ENCODE measurements at places on chromosomes 11 and 22.

DNA sequence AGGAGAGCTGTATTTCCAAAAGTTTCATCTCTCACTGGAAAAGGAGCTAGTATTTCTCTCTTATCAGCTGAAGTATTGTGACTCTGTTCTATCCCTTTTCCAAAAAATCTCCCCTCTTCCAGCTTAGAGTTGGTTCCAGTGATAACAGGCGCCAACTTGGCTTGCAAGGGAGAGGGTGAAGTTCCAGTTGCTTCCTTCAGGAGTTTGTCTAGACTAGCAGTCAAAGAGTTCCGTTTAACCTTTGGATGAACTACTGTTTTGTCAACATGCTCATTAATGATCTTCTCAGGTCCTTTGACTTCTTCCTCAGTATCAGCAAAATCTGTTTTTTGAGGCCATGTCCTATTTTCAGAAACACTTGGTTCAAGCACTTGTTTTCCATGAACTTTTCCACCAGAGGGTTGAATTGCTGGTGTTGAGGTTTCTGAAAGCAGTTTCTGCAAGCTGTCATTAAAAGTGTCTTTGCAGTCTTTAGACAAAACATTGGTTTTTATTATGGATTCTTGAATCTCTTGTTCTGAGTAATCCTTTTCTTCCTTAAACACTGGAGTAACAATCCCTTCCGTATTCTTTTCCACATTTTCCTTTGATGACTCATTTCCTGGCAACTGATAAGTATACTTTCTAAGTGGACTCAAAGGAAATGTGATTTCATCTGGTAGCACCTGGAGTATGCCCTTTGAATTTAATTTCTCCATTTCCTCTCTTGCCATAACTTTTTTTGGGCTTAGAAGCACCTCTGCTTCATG is 39.7 kb upstream of the CCDC89 start:
- DNase-seq = no peak

DNA sequence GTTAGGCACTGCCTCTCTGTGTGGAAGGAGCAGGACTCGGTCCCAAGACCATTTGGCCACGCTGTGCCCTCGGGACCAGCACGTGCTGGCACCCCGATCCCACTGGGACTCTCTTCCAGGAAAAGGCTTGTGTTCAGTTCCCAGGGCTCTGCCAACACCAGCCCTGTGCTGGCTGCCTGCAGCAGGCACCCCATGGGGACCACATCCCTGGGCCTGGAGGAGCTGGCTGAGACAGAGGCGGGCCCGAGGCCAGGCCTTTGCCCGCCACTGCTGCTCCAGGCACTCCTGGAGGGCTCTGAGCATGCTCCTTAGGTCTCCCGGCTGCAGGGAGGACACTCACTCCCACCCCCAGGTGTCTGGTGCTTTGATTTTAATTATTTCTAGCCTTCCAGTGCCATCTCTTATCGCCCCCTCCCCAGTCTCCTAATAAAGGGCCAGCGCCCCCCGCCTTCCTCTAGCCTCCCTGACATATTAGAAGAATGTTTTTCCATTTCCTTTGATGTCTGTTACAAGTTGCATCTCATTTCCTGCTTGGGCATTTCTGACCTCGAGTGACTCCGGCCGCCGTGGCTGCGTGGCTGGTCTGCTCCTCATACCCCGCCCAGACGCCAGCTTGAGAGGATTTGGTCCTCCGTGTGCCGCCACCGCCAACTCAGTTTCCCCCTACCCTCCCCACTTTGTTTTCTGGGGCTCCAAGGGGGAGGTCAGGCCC is 14.4 kb downstream of the CDKN1C start:
- DNase-seq = no peak

- DNase-seq = no peak
Measured at GRCh38 chr22:27327497-27327896, 474.1 kb downstream of the MN1 start.

DNA sequence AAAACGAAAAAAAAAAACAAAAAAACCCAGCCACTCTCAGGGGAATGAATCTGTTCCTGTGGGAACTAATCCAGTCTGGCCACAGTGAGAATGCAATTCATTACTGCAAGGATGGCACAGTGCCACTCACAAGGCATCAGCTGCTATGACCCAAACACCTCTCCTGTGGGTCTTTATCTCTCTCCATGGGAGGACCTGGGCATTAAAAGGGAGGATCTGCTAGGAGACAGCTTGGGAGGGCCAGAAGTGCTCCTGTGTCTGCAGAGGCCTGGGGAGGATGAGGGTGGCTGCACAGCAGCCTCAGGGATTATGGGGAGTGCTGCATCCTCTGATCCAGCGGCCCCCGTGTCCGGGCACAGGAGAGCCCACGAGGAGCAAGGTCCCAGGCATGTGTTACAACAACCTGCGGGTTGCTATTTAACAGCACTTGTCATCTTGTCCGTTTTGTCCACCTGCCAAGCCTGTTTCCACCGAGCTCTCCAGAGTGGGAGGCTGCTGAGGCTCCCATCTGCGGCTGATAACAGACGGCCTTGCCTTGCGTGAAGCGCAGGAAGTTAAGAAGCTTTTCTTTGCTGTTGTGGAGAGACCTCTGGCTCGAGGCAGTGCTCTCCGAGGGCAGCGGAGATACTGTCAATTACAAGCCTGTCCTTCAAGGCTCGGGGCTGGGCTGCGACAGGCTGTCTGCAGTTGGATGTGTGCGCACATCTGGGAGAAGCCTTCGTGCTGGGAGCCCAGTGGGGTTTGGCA is 97.7 kb downstream of the NXPE2 start:
- peak; percentile 28 for DNase-seq

DNA sequence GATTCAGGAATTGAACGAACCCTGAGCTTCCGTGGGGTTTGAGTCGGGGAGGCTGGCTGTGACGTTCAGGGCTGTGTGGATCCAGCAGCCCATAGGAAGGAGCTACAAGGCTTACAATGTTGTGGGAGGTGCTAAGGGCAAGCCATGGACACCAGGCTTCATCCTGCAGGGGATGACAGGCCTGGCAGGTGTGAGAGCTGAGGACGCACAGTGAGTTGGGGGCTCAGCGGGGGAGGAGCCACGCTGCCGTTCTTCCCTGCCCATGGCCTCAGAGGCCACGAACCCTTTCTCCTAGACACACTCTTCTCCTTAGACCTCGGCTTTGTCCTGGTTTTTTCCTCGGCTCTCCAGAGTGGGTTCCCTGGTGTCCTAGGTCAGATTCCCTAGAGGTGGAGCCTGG is 113.3 kb upstream of the SLC22A12 start:
- no peak for DNase-seq

DNA sequence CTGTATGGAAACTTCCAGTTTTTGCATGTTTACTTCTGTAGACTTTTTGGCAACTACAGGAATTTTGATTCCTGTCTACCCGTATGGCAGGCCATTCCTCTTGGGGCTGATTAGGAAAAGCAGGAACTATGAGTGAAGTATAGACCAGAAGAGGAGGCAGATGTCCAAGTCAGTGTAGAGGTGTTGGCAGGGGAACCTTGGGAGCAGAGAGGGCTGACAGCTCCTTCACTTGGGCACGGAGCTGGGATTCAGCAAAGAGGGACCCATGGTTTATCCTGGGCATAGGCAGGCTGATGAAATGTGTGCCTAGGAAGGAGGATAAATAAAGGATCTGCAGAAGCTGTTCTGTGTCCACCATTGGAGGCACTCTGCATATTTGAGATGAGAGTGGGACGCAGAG is 33.1 kb downstream of the TREH start:
- no peak for DNase-seq

GRCh38 chr11:75894036-75894585 is 79.1 kb downstream of the UVRAG start:
- no peak for DNase-seq

GRCh38 chr11:83326326-83326725 is 40.2 kb upstream of the CCDC90B start:
- DNase-seq = no peak

GRCh38 chr11:114133548-114134329 is 74.2 kb downstream of the ZBTB16 start:
- no peak for DNase-seq

GRCh38 chr11:77126156-77126775 is 1.8 kb upstream of the MYO7A start:
- no peak for DNase-seq

DNA sequence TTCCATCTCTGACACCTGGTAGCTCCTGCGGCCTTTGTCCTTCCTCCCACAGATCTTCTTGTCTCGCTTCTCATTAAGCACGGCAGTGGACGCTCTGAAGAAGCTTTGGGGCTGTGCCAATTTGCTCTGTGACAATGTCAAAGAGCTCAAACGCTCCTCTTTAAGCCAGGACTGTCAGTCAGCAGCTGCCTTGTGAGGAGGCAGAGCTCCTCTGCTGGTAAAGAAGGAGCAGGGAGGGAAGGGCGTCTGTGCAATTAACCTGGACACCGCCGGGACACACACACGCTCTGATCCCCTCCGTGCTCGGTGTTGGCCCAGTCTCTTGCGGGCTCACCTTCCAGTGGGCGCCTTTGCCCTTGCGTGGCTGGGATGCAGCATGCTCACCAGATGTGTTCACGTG is 373.9 kb downstream of the BRD1 start:
- no peak for DNase-seq

DNA sequence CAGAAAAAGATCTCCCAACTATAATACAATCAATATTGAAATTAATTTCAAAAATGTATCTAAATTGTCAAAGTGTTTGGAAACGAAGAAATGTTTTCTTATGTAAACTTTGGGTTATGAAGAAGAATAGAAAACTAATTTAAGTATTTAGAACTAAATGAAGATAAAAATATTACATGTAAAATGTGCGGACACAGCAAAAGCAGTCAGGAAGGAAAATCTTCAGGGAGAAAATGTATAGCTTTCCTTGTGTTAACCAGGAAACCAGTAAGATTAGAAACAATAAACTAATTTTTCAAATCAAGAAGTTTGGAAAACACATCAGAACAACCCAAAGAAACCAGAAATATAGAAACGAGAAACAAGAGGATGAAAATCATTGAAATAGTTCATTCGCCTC is 466.5 kb downstream of the BRD1 start:
- DNase-seq = no peak

DNA sequence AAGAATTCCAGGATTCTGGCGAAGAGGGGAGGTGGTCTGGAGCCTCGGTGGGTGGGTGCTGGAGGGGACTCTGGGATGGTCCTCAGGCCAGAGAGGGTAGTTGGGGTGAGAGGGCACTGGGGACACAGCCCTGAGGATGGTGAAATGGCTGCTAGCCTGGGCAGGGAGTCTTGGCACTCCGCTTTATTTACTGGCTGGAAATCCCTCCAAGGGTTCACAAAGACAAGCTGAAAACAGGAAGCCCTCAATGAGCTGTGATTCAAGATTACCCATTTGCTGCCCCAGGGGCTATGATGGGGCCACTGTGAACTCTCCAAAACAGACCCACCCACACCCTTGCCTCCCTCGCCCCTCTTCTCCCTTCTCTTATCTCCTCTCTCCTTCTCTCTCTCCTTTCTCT is 71.9 kb downstream of the FBXO7 start:
- DNase-seq = no peak

GRCh38 chr22:39457198-39457555 is 365 bp downstream of the MGAT3 start:
- no peak for DNase-seq

DNA sequence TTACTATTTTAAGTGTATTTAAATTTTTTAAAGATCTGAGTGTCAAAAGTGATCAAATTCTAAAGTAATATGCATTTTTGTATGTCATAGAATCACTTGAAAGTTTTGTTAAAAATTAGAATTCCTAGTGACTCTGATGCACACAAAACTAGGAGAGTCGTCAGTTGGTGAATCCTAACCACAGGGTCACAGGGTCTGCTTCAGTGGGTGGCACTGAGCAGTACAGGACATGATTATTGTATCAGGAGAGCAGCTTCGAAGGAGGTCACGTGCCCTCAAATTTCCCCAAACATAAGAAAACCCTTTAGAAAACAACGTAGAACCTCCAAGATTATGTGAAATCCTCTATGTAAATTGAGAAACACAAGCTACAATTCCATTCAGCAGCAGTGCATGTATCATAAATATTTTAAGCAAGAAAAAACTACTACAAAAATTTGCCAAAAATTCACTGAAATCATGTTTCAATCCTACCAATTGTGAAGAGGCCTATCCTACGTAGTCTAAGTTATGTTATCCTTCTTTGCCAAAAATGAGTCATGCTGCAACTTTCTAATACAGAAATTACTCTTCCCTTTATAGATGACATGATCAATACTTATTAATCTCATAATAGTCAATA is 323.6 kb downstream of the AASDHPPT start:
- DNase-seq = no peak

- DNase-seq = no peak
Measured at GRCh38 chr22:41957941-41958556, 6.1 kb downstream of the SMIM45 start.

DNA sequence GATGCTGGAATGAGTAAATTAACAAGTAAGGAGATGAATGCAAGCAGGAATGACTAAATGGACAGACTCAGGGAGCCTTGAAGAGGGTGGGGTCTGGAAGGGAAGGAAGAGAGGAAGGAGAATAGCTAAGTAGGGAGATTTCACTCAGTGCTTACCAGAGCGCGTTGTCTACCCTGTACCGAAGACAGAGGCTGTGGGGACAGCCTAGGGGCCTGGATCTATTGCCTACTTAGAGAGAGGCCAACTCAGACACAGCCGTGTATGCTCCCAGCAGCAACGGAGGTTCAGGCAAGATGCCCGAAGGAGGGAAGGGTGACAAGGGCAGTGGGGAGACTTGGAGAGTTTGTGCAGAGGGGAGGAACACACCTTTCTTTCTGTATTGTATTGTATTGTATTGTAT is at the start of gene FOLR2:
Gene FOLR2 (plus strand): TSS at position 157 of the 400 bp plus-strand sequence. CDS start 1,791 bp downstream, outside the sequence.
- no peak for DNase-seq

DNA sequence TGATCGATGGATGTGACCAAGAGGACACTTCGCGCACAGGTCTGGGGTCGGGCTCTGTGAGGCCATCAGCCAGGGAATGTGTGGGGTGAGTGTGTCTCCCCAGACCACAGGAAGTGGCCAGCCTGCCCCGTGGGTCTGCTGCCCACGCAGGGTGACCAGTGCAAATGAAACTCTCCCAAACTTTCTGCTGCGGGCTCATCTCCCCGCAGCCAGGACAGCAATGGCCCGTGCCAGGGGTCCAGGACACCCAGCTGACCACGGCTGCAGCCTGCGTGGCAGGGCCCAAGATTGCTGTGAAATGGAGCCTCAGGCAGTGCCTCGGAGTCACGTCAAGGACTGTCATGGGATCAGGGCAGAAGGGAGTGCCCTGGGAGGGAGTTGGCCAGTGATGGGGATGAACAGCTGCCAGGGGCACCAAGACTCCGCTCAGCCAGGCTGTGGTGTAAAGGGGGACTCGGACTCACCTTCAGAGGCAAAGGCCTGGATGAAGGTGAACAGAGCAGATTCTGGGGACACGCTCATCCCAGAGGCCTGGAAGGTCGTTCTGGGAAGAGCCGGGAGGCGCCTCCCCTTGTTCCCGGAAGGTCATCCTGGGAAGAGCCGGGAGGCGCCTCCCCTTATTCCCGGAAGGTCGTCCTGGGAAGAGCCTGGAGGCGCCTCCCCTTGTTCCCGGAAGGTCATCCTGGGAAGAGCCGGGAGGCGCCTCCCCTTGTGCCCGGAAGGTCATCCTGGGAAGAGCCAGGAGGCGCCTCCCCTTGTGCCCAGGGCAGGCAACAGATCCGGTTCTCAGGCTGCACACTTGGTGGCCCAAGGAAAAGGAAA is 252.6 kb downstream of the BRD1 start:
- DNase-seq = no peak

DNA sequence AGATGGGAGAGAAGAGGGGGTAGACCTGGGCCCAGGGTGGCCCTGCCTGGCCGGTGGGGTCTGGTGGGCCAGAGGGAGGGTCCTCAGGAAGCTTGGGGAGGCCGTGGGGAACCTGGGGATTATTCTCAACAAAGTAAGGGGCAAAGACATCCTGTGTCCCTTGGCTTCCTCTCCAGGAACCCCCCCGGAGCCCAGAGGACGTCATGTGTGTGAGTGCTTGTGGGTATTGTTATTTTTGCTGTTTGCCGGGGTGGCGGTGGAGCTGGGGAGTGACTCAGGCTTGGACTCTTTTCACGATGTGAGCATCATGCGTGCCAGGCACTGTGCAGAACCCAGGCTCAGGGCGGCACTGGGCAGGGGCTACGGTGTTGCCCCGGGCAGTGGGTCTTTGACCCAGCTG is 982 bp upstream of the SHANK3 start:
- no peak for DNase-seq

All from NCI-H1092 (cell line).